ENCODE measurements at places on chromosomes 7 and 10.

DNA sequence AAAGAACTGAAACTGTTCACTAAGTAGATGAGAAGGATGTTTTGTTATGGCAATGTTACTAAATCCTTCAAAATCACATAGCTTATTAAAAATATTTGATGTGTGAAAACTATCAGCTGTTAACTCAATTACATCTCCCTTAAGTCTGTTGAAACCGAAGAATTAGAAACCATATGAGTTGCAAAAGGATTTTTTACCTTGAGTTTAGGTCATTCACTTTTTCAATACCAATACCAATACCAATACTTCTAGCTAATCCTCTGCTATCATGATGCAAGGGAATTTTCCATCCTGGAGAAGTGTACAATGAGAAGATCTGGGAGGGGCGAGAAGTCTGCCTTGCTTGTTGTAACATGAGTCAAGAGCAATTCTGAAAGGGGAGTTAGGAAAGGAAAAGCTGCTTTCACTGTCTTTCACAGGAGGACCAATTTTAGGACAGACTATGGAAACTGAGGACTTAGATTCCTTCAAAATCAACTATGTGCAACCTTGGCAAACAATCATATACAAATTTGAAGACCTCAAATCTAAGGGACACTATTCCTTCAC lies 199.7 kb downstream of the IMMP2L start:
- no peak for DNase-seq

DNA sequence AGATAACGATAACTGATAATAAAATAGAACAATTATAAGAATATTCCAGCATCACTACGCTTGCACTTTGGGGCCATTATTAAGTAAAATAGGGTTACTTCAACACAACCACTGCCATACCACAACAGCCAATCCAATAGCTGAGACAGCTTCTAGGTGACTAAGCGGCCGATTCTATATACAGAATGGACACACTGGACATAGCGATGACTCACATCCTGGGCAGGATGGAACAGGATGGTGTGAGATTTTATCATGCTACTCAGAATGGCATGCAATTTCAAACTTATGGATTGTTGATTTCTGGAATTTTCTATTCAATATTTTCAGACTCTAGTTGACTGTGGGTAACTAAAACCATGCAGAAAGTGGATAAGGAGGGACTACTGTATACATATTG lies 920.9 kb downstream of the LRMDA start:
- DNase-seq: no peak

- no peak for DNase-seq
These were observed 41.7 kb downstream of the HIPK2 start for GRCh38 chr7:139735912-139736595.

- DNase-seq: no peak
These were observed 44.4 kb downstream of the CUBN start for GRCh38 chr10:17085011-17085725.

- DNase-seq: peak; percentile 7
These were observed 27.9 kb upstream of the GATA3 start for GRCh38 chr10:8026349-8027259.

DNA sequence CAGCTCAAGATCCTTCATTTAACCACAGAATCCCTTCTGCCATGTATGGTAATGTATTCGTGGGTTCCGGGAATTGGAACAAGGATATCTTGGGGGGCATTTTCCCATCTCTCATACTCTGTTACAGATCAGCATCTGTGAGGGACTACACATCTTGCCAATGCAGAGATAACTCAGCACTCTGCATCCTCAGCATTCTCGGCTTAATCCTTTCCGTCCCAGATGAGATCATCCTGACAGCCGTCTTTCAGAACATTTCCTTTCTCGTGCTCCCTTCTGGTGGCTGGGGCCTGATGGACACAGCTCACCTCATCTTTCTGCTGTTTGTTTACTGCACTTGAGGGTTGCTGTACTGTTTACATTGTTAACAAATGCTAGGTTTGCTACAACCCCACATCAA lies 25.3 kb downstream of the FKBP6 start:
- DNase-seq: no peak

GRCh38 chr10:35043796-35044344 lies 46.3 kb downstream of the CUL2 start:
- DNase-seq: no peak

DNA sequence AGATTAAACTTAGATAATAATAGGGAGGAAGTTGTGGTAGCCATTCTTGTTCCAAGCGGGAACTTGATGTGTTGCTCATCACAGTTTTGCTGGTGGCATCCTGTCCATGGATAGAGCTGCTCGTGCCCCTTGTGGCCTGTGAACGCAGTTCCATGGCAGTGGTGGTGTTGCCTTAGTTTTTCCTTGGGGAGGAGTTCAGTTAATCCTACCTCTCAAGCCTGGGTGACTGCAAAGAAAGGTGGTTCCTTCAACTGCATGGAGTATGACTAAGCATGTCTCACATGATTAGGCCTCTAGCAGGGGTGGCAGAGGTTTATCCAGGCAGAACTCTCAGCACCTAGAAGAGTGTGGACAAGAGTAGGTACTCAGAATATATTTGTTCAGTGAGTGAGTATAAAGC lies 99.7 kb downstream of the MAPK8 start:
- no peak for DNase-seq

DNA sequence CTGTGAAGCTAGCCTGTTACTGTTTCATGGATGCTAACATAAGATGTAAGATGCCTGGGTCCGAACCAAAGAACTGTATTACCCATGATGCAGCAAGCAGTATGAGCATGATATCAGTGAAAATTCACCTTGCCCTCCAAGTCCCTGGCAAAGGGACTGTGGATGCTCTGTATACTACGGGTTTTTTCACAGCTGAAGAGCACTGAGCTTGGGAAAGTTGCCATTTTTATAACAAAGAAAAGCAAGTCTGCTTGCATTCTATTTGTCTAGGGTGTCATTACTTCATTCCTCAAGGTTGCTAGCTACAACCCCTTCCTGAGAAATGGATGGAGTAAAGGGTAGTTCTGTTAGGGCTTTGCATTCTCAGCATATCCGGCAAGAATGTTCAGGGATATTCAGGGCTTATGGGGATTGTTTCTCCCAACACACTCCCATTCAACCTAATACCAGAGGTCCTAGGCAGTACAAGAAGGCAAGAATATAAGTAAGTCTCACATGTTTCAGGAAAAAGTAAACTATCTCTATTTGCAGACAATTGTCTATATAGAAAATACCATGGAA lies 5.1 kb upstream of the GPR22 start:
- DNase-seq: no peak

- no peak for DNase-seq
These were observed 38.9 kb downstream of the HDAC9 start for GRCh38 chr7:18534481-18534880.

DNA sequence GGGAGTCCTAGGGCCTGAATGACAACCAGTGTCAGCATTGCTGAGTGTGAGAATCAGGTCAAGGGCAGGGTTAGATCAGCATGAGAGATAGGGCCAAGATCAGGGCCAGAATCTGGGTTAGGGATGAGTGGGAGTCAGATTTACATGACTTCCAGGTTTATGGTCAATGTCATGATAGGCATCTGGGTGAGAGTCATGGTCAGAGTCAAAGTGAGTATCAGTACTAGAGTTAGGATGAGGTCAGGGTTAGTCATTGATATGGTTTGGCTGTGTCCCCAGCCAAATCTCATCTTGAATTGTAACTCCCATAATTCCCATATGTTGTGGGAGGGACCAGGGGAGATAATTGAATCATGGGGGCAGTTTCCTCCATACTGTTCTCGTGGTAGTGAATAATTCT lies 12.3 kb downstream of the MRPS24 start:
- no peak for DNase-seq

- no peak for DNase-seq
These were observed 52.6 kb downstream of the LRRC72 start for GRCh38 chr7:16579216-16579615.

GRCh38 chr10:110460111-110460809 lies 37.4 kb upstream of the DUSP5 start:
- no peak for DNase-seq

GRCh38 chr7:964401-965231 lies 10.1 kb upstream of the ADAP1 start:
- no peak for DNase-seq

DNA sequence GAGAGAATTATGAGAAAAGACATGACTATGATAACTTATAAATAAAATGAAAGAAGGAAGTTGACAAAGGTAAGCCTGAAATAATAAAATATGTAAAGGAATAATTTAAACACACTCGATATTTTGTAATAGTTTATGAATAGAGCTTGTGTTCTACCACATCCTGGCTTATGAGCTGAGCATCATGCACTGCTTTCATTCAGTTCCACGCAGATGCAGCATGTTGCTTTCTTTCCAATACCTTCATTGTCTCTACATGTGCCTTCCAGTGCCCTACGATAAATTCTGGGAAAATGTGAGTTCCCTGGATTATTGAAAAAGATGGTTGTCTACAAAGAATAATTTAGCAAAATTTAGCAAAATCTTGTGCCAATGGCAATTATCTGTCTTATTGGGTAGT lies 398.9 kb upstream of the SEMA3C start:
- no peak for DNase-seq

- DNase-seq: peak; percentile 55
These were observed 18.3 kb downstream of the SGMS1 start for GRCh38 chr10:50605269-50605950.

GRCh38 chr10:110032801-110033700 lies 25.3 kb downstream of the ADD3 start:
- no peak for DNase-seq

- no peak for DNase-seq
These were observed 40.0 kb upstream of the GSDME start for GRCh38 chr7:24797270-24797669.

DNA sequence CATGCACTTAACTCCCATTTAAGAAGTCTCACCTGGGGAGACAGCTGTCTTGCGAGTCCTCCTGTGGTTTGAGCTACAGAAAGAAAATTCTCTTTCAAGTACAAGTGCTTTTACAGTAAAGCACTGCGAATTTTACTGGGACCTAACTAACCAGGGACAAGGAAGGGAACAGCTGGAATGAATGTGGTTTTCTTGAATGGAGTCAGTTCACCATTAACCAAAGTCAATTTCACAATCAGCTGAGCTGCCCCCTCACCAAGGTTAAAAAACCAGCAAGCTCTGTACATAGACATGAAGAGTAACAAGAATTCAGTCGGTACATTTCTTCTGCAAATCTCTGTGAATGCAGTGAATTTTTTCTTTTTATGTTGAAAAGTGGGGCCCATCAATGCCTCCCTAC lies 56.3 kb downstream of the GFRA1 start:
- no peak for DNase-seq

DNA sequence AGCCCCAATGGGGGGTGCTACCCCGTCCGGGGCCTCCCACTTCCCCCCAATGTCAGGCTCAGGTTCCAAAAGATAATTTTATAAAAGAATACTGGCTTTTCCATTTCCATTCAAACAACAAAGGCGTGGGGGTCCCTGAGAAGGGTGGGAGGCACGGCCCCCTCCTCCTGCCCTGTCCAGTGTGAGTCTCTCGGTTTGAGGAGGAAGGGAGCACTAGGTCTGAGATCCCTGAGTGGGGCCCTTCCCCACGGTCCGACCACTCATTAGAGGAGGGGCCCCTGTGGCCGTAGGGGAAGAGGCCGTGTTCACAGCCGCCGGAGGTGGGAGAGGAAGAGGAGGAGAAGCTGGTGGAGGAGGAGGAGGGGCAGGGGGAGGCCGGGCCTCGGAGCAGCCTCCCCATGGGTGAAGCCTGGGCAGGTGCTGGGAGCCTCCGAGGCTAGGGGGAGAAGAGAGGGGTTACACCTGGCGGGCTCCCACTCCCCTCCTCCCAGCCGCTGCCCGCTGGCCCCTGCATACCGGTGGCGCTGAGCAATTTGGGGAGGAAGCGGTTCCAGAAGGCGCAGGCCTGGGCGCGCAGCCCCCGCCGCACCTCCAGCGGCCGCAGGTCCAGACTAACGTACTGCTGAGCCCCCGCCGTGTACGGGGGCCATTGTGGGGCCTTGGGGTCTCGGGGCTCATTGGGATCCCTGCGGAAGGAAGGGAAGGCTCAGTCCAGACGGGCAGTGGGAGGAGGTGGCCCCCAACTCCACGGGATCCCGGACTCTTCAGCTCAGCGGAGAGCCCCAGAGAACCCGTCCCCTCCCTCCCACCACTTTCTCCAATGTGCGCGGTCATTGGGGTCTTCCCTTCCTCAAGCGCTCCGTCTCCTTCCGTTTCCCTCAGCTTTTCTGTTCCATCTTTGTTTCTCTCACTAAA lies 1.4 kb upstream of the UFSP1 start:
- DNase-seq: no peak

DNA sequence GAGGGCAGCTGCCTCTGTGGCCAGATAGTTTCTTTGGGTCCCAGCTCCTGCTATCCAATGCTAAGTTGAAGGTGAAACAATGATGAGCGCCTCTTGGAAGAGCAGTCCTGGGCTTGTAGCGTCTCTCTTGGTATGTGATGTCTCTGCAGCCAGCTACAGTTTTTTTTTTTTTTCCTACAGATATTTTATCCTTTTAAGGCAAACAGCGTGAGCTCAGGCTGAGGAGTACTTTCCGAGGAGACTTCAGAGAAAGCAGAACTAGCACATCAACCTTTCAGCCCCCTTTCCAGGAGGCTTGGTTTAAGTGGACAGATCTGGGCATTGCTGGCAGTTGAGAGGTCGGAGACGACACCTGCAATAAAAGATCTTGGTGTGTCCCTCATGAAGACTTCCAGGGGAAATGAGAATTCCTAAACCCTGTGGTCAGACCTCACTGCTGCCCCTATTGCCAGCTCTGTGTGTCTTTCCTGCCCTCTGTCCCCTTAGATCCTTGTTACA lies 9.1 kb downstream of the PRKG1 start:
- DNase-seq: no peak

DNA sequence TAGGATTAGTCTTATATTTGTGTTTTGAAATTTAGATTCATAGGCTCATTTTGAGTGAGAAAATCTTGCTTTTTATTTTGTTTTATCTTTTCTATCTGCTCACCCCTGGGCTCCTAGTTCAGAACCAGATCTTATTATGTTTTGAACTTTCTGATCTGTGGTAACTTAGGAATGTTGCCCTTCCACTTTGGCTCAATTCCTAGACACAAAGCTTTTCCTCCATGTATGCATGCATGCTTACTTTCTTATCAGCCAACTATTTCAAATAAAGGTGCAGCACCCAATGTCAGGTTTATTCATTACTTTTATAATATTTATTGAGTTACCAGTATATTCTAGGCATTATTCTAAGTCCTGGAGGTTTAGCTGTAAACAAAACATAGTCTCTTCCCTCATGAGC lies 374.8 kb upstream of the KIAA1217 start:
- DNase-seq: no peak

DNA sequence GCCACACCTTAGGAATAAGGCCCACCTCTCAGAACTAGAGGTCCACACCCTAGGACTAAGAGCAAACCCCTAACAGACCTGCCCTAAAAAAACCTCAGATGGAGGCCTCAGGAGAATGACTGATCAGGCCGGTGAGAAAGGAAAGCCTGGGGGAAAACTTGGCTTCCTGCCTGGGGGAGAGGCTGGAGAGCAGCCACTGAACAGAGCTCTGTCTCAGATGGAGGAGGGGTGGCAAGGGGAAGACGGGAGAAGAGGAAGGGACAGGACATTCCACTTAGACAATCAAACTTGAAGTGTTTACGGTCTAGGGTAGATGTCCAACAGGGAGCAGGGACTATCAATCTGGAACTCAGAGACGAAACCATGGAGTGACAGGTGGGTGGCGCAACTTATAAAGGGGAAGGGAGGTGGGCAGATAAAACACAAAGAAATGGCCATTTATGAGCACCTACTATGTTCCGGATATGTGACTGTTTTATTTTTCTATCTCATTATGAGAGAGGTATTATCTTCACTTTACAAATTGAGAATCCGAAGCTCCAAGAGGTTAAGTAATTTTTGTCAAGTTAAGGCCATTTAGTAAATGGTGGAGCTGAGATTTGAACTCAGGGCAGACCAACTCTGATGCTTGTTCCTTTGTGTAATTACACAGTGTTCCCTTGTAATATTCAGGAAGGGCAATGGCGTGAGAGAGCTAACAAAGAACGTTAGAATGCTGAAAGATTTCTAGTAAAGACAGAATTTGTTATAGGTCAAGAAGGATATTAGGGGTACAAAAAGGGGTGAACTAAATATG lies 82.6 kb downstream of the DNMBP start:
- no peak for DNase-seq
